ENCODE measurements at places on chromosomes 11 and 22.

DNA sequence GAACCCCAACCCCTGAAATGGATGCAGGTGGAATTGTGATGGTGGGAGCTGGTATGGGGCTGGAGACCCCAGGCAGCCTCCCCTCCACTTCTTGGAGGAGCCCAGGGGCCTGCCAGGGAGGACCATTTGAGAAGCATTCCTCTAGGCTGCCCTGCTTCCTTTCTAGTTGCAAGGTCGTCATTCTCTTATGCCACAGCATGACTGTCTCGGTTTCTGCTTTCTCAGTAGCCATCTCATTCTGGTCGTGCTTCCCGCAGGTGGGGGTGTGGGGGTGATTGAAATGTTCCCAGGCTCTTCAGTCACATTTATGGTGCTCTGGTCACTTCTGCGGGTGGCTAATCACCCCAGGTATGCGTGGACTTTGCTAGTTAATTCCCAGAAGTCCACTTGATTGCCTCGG, 223.7 kb upstream of the TBCEL start:
- no peak for DNase-seq

DNA sequence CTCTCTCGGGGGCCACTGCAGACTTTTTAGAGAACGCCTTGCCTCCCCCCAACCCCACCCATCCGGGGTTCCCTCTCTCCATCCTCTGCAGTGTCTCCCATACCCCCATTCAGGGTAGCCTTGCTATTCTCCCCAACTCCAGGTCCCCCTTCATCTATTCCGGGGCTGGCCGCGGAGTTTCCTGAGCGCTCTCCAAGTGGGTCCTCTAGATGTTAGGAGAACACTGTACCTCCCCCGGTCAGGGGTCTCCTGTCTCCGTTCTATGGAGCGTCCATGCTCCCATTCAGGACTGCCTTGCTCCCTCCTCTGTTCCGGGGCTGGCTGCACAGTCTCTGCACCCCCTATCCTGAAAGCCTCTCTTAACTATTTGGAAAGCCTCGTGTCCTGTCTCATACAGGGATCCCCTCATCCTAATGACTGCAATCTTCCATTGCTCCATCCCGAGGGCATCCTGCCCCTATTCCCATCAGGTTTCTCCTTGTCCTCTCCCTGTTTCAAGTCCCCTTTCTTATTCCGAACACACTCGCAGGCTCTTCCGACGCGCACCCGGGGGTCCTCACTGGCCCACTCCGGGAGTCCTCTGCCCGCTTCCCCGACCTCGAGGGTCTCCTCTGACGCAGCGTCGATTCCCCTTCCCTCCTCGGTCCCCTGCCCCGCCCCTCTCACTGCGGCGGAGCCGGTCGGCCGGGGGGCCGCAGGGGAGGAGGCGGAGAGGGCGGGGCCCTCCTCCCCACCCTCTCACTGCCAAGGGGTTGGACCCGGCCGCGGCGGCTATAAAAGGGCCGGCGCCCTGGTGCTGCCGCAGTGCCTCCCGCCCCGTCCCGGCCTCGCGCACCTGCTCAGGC, at the start of gene NEFH:
Gene NEFH, plus strand, starts transcription at position 802 of the 845 bp plus-strand sequence. CDS start 45 bp downstream, outside the sequence.
- DNase-seq, result no peak

GRCh38 chr22:45511847-45512261, 9.2 kb downstream of the FBLN1 start:
- DNase-seq, result no peak

DNA sequence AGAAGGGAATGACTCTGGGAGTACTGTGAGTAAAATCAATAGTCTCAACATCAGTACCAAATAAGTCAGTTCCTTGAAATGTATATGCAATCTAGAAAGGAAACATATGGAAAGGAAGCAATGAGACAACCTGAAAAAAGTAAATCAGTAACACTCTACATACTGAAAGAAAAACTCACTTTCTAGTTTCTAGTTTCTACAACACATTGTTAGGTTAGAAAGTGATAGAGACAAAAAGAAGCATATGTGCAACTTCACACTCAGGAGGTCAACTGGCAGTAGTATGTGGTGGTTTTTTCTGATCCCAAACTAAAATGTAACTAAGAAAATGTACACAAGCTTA, 156.5 kb upstream of the SOX6 start:
- DNase-seq, result no peak

DNA sequence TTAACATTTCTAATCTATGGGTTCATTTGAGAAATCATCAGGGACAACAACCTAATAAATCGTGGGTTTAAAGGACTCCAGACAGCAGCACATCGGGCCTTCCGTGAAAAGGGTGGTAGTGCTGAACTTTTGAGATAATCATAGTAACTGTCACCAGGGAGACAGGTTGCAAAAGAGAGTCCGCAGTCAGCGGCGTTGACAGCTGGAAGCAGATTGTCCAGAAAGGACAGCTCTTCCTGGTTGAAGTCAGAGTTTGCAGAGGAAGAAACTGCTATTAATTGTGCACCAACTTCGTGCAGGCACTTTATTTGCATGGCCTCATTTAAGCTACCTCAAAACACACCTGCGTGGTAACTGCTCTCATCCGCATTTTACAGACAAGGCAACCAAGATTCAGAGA, 20.5 kb upstream of the ISX start:
- DNase-seq, result no peak

DNA sequence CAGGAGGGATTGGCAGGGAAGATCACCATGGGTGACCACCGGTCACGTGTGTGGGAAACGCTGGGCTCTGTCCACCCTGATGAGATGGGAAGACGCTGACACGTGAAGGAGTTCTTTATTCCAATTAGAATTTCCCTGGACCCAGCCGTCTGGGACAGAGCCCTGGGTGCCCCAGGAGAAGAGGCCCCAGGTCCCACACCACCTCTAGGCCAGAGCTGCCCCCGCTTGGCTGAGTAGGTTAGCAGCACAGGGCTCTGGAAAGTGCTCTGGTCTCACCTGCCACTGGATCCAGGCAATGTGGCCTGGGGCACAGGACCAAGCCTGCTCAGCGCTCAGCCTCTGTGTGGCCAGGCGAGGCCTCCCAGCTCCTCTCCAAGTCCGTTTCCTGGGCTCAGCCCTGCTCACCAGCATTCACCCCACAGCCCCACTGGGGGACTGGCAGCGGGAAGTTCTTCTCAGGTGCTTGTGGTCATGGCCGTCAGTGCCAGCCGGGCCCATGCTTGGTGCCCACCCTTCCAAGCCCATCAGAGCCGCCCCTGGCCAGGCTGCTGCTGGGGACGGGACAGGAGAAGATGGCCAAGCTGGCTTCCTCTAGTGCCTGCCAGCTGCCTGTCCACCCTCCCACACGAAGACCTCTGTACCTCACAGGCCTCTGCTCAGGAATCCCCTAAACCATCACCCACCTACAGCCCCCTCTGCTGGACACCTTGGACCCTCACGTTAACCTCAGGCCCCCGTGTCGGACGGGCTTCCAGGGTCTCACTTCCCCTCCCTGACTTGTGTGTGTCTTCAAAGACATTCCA, 62.5 kb upstream of the FGF3 start:
- DNase-seq, result no peak

DNA sequence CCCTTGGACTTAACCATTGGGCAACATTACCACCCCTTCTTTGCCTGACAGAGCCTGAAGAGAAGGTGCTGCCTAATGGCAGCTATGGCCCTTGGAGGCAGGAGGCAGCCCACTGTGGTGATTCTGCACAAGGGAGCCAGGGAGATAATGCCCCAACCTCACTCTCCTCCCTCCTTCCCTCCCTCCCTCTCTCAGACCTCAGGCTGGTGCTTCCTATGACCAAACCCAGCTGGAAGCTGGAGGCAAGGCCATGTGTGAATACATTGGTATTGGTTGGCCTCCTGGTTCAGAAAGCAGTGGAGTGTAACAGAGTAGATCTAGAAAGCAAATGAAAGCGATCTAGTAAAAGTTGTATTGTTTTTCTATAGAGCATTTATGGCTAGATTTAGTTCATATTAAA, 233.1 kb downstream of the CSNK2A3 start:
- no peak for DNase-seq

DNA sequence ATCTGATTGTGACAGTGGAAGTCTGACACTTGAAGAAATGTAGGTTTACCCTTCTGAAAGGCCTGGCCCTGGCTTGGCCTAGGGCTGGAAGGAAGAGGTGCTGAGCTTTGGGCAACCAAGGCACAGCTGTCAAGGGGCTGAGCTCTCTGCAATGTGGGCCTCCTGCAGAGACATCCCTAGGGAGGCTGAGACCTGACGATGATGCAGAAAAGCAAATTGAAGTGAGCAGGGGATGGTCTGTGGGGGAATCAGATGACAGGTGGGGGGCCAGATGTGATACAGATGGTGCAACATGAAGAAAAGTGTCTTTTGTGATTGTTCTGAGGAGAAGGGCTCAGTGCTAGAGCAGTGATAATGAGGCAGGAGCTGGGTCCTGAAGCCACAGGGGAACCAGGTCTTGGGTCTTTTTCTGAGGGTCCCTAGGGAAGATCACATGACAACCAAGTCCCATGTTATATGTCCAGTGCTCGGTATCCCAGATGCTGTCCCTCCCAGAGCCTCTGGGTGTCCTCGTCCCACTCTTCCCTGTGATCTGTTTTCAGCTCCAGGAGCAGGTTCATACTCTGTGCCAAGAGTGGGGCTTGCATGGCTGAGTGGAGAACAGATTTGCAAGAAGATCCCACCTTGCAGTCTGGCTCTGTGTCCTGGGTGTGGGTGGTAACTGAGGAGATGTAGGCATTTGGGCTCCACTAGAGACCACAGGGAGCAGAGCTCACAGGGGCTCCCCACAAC, 79.9 kb upstream of the VPREB1 start:
- no peak for DNase-seq

DNA sequence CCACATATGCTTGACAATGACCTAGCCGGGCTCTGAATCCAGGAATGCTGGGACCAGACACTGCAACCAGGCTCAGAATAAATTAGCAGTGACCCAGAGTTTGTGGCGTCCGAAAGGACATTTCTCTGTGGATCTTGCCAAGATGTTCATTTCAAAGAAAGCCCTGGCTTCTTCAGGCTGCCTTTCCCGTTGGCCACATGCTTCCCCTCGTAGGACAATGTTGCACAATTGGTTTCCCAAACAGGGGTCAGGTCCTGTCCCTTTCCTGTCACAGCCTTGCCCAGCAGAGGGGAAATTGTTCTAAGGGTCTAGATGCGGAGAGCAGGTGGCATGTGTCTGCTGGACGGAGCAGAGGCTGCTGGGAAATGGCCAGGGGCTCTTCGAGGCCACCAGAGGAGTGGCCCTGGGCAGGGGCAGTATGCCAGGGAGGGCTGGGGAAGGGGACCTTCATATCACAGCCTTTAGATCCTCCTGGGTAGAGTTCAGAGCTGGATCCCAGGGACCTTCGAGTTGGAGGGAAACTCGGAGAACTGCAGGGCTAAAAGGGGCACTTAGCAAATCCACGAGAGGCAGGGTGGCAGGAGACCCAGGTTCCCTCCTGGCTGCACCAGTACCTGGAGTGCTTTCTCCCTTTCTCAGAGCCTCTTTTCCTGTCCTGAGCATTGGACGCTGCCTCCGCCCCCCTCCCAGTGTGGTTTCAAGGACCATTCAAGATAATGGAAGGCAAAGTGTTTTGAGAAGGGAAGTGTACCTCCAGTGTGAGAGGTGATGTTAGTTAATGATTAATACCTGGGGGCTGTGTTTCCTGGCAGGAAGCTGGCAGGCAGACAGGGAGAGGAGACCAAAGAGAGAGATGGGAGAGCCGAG, 42.3 kb downstream of the C11orf96 start:
- no peak for DNase-seq

- DNase-seq, result no peak
Observed at GRCh38 chr11:112394304-112394703, 133.6 kb upstream of the PLET1 start.

DNA sequence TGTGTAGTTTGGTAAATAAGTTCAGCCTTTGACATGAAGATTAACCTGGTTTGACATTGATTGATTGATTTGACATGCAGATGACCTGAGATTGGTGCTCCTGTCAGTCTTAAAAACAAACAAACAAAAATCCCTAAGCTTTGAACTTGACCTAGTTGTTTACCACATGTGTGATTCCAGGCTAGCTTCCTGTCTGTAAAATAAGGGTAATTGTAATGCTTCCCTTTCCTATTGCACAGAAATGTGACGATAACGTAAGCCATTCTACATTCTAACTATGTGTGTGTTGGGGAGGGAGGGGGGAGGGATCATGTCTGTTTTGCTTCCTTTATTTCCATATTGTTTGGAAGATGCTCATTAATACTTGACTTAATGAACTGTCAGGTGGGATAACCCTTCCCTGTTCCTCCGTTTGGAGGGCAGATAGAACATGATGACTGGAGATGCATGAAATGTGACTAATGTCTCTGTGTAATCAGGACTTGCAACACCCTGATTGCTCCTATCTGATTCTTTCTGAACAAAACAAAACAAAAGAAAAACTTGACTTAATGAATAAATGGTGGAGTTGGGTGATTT, 106.1 kb upstream of the CLMP start:
- DNase-seq, result no peak

- no peak for DNase-seq
Observed at GRCh38 chr11:76335842-76336241, 45.1 kb downstream of the THAP12 start.

- no peak for DNase-seq
Observed at GRCh38 chr22:27775758-27776649, 25.6 kb downstream of the MN1 start.

DNA sequence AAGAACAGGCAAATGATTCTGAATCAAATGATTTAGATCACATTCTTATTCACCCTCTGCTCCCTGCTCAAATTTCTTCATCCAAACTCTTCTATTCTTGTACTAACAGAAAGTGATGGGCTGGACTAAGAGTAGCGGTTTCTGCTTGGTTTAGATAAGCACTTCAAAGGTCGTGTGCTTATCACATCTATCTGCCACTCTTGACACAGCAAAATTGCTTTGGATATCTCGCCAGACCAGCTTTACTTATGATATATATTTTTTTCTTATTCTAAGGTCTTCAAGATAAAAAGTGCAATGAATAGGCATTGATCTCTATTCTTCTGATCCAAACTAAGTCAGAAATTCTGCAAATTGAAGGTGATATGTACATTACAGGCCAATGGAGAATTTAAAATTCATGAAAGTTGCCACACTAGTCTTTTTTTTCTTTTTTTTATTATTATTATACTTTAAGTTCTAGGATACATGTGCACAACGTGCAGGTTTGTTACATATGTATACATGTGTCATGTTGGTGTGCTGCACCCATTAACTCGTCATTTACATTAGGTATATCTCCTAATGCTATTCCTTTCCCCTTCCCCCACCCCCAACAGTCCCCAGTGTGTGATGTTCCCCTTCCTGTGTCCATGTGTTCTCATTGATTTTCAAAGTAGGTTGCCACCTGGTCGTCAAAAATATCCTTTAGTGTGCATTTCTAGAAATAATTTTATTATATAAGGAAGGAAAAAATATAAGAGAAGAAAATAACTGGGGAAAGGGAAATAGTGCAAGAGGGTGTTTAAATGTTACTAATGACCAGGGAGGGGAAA, 1941.0 kb upstream of the RAG2 start:
- DNase-seq, result no peak

DNA sequence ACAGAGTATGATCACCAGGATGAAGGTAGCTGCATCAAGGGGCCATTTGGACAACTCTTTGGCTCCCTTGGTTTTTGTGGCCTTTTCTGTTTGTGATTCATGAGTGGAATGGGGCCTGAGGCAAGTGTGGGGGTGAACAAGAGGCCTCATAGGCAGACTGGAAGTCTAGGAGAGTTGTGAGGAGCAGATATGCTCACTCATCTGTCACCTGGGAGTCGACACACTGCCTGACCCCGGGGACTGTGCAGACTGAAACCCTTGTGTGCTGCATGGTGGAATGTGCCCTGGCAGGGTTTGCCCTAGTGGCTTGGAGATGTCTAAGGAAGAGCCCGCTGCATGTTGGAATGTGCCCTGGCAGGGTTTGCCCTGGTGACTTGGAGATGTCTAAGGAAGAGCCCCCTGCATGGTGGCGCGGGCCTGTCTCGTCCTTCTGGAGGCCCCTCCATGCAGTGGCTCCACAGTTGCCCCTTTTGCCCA, 60.0 kb downstream of the MED15 start:
- no peak for DNase-seq

Data from stimulated activated CD8-positive, alpha-beta memory T cell treated with anti-CD3 and anti-CD28 coated beads, Interleukin-12 subunit alpha, Interleukin-12 subunit beta, amount 100 ng/mL, for 1 hour (primary cell).